ENCODE measurements at places on chromosomes 4 and X.

GRCh38 chrX:47247999-47248320, 15.2 kb downstream of the USP11 start:
- DNase-seq = no peak

GRCh38 chr4:109816082-109816442, 500 bp downstream of the GAR1 start:
- no peak for DNase-seq

- no peak for DNase-seq
These were observed at the start of gene CACNA1F for GRCh38 chrX:49233176-49233575. Gene CACNA1F (minus strand): TSS chrX:49233340. CDS start chrX:49233309, 31 bp downstream.

GRCh38 chr4:3267576-3268394, 18.8 kb downstream of the MSANTD1 start:
- no peak for DNase-seq

DNA sequence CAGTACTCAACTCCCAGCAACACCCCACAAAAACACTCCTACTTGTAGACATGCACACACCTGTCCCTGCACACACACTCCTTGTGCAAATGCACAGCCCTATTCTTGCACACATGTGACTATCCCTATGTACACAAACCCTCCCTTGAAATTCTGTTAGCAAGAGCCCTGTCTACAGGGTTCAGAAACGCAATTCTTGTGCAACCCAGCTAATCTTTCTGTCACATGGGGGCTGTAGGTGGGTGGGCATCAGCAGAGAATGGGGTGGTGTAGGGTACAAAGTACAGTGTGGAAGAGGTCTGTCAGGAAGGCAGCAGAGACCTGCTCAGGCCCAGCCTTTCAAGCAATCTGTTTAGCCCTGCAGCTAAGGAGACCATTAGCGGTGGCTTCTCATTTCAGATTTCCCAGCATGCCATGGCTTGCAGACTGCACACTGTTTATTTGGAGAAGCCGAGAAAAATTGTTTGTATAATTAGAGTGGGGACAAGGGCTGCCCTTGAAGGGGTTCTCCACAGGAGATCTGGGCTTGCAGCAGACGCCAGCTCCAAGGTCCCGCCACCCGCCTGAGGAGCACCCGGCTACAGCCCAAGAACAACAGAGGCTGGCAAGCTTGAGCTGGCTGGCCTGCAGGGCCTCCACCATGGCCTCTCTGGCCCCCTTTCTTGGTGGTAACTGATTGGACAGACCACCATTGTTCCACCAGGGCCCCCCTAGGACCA, 144.0 kb upstream of the PJA1 start:
- no peak for DNase-seq

- DNase-seq = no peak
These were observed 238.4 kb downstream of the SNCA start for GRCh38 chr4:89598602-89599001.

- DNase-seq = no peak
These were observed 289.5 kb downstream of the USP46 start for GRCh38 chr4:52369649-52370048.

DNA sequence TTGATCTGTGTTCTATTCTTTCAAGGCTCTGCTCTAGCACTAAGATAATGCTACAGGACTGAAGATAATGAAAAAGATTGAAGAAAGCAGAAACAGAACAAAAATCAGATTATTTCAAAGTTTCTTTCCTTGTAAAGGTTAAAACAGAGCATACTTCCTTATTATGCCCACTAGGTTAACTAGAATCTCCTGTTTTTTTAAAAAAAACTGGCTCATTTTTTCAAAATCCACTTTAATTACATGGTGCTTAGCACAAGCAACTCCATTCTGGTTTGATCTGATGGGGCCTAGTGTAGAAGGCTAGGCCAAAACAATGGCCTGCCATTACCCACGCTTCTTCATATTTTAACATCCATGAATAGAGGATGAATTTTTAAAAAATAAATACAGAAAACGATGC, 1.2 kb upstream of the UBA6 start:
- DNase-seq = no peak

Data from C1 segment of cervical spinal cord (tissue), 14 donors.